Heart left ventricle (tissue), 16 donors: ENCODE measurements at places on chromosomes 2 and 18.

DNA sequence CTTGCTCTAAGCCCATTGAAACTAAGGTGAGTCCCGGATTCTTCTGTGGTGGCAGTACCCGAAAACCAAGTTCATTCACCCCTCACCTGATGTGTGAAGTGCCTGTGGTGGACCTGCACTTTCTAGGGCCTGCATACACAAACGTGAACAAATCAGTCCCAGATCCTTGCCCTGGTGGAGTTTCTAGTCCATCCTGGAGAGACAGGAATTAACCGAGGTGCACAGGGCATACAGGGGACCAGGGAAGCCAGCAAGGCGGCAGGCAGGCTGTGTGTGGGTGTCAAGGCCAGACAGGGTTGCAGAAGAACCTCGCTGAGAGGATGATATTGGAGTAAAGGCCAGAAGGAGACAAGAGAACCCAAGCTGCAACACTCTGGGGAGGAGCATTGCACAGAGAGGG, 106.1 kb downstream of the SMIM21 start:
- H3K27ac ChIP-seq, result no peak overlapping the region
- no peak overlapping the region for H3K4me3 ChIP-seq
- DNase-seq, result no peak
- H3K36me3 ChIP-seq, result no peaks in the 10 kb centered on the region
- no peaks in the 10 kb centered on the region for H3K4me1 ChIP-seq

DNA sequence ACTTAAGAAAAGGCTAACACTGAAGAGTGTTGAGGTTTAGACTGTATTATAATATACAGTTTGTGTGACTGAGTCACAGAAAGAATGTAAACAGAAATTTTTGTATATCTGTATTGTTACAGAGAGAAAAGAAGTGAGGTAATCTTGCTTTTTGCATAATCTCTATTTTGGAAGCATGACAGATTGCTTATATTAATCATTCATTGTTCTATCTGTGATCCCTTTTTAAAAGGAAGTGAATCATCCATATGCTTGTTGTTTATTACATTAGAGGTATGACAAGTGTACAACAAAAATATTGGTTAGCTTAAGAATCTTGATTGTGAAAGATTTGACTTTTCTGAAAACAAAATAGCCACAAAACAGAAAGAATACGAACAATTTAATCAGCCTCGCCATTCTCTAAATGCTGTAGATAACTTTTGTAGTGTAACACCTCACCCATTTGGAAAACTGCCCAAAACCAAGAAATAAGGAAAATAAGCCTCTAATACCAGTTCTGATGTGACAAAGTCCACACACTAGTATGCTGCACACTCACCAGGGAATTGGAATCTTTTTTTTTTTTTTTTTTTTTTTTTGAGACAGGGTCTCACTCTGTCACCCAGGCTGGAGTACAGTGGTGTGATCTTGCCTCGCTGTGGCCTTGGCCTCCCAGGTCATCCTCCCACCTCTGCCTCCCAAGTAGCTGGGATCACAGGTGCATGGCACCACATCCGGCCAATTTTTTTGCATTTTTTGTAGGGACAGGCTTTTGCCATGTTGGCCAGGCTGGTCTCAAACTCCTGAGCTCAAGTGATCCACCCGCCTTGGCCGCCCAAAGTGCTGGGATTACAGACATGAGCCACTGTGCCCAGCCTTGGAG, 91.5 kb upstream of the LPIN2 start:
- H3K36me3 ChIP-seq, result peaks cover 12% of the 10 kb centered on the region
- no peak overlapping the region for H3K4me3 ChIP-seq
- no peak for DNase-seq
- H3K27ac ChIP-seq, result peak overlapping the region; percentile 6

DNA sequence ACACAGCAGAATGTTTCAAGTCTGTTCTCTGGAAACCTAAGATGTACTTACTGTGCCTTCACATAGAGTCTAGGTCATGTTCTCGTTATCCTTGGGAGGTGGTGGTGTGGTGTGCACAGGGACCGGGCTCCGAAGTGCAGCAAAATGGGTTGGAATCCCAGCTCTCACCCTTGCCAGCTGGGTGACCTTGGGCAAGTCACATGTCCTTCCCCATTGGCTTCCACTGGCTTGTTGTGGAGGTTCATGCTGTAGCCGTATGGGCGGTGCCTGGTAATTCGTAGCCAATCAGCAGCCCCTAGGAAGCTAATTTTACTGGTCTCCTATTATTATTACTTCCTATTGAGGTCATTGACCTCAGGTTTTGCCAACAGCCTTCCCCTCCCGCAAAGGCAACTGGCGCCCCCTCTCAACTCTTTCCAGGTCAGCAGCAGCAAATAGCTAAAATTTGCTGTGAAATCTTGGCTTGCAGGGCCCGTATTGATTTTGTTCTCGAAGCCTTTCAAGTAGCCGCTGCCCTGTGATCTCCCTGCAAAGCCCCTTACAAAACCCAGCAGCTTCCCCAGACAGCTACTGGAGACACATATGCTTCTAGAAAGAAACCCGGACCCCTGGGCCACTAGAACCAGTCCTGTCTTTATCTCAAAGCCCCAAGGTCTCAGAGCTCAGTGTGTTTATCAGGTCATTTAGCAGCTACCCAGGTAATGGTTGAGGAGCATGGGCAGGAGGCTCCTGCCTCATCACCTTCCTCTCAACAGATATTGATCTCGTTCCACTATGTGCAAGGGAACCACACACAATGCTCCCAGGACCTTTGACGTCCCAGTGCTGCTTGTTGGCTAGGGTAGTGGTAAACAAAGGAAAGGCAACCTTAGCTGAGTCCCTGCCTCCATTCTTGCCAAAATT, 66.5 kb upstream of the SLC1A4 start:
- H3K4me1 ChIP-seq, result no peaks in the 10 kb centered on the region
- no peak overlapping the region for H3K27ac ChIP-seq
- H3K4me3 ChIP-seq, result no peak overlapping the region
- DNase-seq, result no peak
- H3K27me3 ChIP-seq, result no peaks in the 10 kb centered on the region

DNA sequence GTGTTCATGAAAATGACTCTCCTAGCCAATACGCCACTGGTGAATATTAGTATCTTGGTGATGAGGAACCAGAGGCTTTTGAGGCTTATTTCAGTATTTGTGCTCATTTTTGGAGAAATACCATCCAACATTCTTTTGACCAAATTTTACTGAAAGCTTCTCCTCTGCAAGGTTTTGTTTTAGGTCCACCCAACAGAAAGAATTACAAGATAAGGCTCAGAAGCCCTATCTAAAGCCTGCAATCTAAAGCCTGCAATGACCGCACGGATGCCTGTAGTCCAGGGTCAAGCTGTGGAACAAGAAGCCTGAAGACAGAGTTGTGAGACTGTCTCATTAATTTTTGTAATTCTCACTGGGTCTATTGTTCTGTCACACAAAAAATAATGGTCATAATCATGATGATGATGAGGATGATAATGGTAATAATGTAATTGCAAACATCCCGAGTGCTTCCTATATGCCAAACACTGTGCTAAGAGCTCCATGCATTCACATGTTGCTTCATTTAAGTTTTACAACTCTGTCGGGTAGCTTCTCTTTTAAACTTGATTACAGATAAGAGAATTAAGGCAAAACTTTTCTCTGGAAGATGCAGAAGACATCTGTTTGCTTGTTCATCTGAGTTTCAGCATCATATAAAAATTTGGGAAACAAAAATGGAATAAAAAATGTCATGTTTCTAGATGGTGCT, 33.2 kb upstream of the NCOA1 start:
- H3K4me1 ChIP-seq, result peaks cover 14% of the 10 kb centered on the region
- no peak overlapping the region for H3K27ac ChIP-seq
- H3K36me3 ChIP-seq, result no peaks in the 10 kb centered on the region
- no peak overlapping the region for H3K4me3 ChIP-seq

- H3K4me3 ChIP-seq, result no peak overlapping the region
- no peak overlapping the region for H3K27ac ChIP-seq
- H3K4me1 ChIP-seq, result no peaks in the 10 kb centered on the region
- no peak for DNase-seq
- no peaks in the 10 kb centered on the region for H3K27me3 ChIP-seq
- H3K36me3 ChIP-seq, result no peaks in the 10 kb centered on the region
Observed at GRCh38 chr18:46891742-46892214, 25.5 kb downstream of the PIAS2 start.

DNA sequence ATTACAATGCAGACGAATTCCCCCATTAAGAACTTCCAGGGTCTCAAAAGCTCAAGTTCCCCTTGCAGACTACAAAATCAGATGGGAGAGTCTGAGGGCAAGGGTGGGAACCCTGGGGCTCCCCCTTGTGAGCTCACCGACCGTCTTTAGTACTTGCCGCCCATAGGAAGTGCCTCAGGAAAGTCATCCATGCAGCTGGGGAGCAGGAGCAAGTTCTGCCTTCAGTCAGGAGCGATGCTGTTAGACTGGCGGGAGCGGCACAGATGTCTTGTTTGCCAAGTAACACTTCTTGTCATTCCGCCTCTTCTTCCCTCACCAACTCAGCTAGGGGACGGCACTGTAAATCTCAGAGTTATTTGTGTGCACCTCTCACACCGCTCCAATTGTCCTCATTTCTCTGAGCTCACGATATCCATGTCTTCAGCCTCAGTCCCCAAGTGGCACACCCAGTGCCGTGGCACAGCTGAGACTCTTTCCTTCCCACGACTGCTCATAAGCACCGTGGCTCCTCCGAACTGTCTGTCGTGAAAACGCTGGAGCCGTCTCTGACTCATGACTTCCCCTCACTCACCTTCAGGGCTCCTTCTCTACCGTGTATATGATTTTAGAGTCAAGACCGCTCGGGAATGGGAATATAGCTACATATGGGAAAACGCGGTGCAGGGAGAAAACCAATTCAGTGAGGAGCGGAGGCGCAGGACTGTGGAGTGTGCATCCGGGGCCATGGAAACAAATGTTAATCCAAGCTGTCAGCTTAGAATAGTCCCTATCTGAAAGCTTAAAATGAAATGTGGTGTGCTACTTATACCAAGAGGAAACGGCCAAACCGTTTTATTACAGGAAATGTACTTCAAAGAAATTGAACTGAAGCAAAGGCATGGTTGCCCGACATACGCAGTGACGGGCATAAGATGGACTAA, 34.0 kb downstream of the UXS1 start:
- no peaks in the 10 kb centered on the region for H3K27me3 ChIP-seq
- no peak overlapping the region for H3K4me3 ChIP-seq
- no peak overlapping the region for H3K27ac ChIP-seq

- peaks cover 6% of the 10 kb centered on the region for H3K36me3 ChIP-seq
- H3K27ac ChIP-seq, result peak overlapping the region; percentile 45
- no peak overlapping the region for H3K4me3 ChIP-seq
- peak; percentile 52 for DNase-seq
- peaks cover 37% of the 10 kb centered on the region for H3K4me1 ChIP-seq
- no peaks in the 10 kb centered on the region for H3K27me3 ChIP-seq
Observed at GRCh38 chr2:66495788-66496640, 61.1 kb downstream of the MEIS1 start.

GRCh38 chr2:38496927-38497669, 105.6 kb downstream of the HNRNPLL start:
- no peak overlapping the region for H3K27ac ChIP-seq
- no peak overlapping the region for H3K4me3 ChIP-seq
- no peaks in the 10 kb centered on the region for H3K4me1 ChIP-seq

- no peak overlapping the region for H3K27ac ChIP-seq
- H3K36me3 ChIP-seq, result no peaks in the 10 kb centered on the region
- H3K4me1 ChIP-seq, result peaks cover 9% of the 10 kb centered on the region
- H3K27me3 ChIP-seq, result no peaks in the 10 kb centered on the region
- DNase-seq, result no peak
Observed at GRCh38 chr2:136235546-136235945, 117.6 kb upstream of the CXCR4 start.

DNA sequence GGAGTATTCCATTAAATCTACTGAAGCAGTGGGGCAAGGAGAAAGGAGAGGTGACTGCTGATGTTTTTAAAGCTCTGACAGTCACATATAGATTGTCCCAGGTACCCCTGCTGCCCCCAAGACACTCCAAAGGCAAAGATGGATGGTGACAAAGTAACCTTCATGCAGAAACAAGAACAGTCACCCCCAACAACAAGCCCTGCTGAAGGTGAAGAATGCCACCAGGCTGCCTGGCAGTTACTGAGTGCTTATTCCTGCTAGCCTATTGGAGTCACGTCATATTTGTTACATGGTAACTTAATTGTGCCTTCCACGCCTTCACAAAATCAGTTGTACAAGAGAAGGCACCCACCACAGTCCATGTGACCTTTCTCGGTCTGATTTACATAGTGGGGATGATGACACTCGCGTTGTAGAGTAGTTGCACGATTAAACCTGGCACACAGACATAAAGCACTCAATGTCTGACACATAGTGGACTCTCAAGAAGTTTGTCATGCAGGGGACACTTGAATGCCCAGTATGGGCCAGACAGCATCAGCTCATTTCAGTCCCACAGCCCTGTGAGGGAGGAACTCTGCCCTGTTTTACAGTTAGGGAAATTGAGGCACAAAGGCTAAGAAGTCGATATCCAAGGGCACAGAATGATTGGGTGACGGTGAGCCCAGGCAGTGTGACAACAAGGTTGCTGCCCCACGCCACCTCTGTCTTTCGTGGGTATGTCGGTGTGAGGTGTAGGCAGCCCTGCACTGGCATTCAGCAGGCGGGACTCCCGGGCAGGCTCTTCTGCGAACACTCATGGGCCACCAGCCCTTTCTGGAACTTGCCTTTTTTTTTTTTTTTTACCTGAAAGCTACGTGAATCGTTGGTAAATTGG, 62.7 kb downstream of the ZCCHC2 start:
- no peak overlapping the region for H3K4me3 ChIP-seq
- H3K4me1 ChIP-seq, result peaks cover 25% of the 10 kb centered on the region

DNA sequence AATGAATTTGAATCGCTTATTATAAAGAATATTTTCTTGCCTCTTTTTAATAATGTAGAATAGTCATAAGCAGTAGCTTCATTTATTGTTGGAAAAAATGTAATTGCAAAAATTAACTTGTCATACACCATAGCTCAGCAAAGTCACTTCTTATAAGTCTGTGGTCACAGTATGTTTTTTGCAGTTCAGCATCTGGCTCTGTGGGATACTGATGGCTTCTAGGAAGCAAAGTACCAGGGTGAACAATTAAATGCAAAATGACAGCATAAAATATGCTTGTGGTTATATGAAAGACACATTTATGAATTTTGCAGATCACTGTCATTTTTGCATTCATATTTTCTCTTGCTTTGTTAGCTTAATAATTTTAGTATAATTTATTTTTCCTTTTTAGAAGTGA, 116.5 kb downstream of the ZNF407 start:
- H3K27me3 ChIP-seq, result no peaks in the 10 kb centered on the region
- no peaks in the 10 kb centered on the region for H3K4me1 ChIP-seq
- no peak overlapping the region for H3K4me3 ChIP-seq
- H3K36me3 ChIP-seq, result no peaks in the 10 kb centered on the region

DNA sequence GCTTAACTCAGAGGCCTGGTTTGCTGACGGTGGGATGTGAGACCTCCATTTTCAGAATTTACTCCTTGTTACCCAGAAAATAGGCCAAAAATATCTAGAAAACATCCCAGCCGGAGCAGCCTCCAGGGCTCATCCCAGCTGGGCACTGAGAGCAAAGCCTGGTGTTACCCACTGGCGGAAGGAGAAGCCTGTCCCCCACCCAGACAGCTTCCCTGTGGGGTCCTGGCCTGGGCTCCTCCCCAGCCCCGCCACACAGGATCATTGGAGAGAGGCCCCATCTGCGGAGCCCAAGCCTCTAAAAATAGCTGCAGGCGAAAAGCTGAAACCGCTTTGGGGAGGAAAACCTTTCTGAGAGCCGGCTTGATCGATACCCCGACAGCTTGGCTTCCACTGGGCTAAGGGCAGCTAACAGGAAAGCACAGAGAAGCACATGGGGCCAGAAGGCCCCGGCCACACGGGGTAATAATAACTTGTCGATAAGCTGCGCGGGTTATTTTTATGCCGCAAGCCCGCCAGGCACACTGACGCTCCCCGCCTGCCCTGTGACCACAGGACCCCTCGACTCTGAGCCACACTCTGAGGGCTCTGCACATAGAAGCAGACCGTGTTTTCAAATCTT, 26.9 kb upstream of the FAHD2A start:
- no peak overlapping the region for H3K4me3 ChIP-seq
- no peak for DNase-seq
- H3K27ac ChIP-seq, result no peak overlapping the region
- H3K27me3 ChIP-seq, result no peaks in the 10 kb centered on the region
- no peaks in the 10 kb centered on the region for H3K36me3 ChIP-seq
